ENCODE measurements at places on chromosomes 7 and 10.
A peak's percentile ranks its signal among the peaks of the same experiment; 100 is the strongest.

- peak; percentile 16 for DNase-seq
These were observed 12.6 kb downstream of the DHX32 start for GRCh38 chr10:125868372-125868975.

- DNase-seq = no peak
These were observed 108.9 kb downstream of the SAMD9 start for GRCh38 chr7:93008833-93009232.

- DNase-seq = peak; percentile 44
These were observed 118.9 kb downstream of the APBB1IP start for GRCh38 chr10:26556748-26557640.

- DNase-seq = no peak
These were observed 266.6 kb downstream of the ELFN1 start for GRCh38 chr7:1936531-1937251.

- no peak for DNase-seq
These were observed 32.8 kb upstream of the FAM20C start for GRCh38 chr7:159370-160270.

GRCh38 chr10:110160522-110160921 lies 46.9 kb upstream of the MXI1 start:
- DNase-seq = no peak

DNA sequence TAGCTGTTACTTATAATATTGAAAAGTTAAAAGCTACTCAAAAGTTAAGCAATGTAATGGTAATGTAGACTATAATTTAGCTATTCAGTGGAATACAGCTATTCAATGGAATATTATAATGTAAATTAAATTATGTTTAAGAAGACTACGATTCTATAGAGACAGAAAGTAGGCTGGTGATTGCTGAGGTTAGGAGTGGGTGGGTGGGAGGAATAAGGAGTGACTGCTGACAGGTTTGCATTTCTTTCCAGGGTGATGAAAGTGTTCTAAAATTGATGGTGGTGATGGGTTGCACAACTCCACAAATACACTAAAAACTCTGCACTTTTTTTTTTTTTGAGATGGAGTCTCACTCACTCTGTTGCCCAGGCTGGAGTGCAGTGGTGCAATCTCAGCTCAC lies 21.4 kb downstream of the DENND2A start:
- no peak for DNase-seq

DNA sequence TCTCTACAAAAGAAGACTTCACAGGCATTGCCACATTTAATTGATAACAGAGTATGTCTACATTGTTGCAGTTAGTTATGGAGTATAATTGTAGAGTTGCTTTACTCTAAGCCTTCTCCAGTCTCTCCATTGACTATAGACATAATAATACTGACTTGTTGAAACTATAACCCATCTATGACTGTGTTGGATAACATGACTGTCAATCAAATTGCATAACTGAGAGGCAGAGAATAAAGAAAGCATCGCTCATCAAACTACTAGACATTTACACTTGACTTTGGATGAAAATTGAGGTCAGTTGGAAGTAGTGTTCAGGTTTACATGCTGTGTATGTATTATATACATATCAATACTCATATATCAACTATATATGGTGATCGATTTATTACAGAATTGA lies 3.4 kb upstream of the ATXN7L1 start:
- no peak for DNase-seq

DNA sequence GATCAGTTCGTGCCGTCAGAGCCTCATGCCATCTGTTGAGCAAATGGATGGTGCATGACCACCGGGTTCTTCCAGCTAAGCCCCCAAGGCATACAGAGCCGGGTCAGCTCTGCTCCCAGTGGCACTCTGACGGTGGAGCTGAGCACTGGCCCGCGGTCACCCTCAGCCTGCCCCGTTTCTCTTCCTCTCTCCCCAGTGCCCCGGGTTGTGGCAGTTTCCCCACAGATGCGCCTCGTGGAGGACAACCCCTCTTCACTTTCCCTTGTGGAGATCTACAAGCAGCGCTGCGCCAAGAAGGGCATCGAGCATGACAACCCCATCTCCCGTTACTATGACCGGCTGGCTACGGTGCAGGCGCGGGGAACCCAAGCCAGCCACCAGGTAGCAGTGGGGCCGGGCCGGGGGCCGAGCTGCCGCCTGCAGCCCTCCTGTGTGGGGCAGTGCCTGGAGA lies 129.9 kb downstream of the TRRAP start:
- DNase-seq = no peak

DNA sequence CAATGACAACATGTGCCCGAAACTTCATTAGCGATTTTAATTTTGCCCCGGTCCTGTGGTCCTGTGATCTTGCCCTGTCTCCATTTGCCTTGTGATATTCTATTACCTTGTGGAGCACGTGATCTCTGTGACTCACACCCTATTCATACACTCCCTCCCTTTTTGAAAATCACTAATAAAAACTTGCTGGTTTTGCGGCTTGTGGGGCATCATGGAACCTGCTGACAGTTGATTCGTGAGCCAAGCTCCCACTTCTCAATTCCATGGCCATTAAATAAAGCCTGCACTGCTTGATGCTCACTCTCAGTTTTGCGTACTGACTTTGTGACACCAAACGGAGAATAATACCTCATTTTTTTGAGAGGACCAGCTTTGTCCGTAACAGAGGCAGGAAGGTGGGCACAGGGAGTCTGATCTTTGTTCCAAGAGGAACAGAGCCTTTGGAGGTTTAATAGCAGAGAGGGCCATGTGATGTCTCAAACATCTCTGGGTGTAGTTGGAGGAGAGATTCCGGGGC lies 3.8 kb upstream of the ADAMTS14 start:
- DNase-seq = no peak

DNA sequence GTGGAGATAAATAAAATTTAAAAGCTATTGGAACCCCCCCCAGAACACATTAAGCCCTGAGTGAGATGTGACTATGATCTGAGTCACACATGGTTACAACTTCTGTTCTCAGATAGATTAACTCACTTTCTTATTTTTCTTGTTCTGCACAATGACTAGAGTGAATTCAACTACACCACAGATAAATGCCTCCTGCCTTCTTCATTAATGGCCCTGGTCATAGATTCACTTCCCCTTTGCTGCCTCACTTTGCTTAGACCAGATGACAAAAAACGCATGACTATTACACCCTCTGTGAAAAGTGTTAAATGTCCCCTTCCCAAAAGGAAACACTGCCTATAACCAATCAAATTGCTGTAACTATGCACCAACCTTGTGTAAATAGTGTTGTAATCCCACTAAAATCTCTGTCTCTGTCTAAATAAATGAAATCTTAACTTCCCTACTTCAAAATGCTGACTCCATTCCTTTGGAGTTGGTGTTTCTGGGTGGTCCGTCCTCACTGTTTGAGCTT lies 49.4 kb downstream of the AKR1D1 start:
- DNase-seq = no peak

DNA sequence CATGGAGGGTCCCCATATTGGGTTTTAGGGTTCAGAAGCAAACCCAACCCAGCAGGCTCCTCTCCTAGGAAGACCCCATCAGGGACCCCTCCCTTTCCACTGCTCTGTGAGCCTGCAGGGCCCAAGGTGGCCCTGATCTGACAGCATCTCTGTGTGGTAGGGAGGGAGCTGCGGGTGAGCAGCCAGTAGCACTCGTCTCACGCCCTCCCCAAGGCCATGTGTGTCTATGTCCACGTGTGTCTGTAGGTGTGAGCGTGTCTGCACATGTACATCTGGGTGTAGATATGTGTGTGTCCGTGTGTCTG lies 103.5 kb upstream of the FAM20C start:
- DNase-seq = no peak

DNA sequence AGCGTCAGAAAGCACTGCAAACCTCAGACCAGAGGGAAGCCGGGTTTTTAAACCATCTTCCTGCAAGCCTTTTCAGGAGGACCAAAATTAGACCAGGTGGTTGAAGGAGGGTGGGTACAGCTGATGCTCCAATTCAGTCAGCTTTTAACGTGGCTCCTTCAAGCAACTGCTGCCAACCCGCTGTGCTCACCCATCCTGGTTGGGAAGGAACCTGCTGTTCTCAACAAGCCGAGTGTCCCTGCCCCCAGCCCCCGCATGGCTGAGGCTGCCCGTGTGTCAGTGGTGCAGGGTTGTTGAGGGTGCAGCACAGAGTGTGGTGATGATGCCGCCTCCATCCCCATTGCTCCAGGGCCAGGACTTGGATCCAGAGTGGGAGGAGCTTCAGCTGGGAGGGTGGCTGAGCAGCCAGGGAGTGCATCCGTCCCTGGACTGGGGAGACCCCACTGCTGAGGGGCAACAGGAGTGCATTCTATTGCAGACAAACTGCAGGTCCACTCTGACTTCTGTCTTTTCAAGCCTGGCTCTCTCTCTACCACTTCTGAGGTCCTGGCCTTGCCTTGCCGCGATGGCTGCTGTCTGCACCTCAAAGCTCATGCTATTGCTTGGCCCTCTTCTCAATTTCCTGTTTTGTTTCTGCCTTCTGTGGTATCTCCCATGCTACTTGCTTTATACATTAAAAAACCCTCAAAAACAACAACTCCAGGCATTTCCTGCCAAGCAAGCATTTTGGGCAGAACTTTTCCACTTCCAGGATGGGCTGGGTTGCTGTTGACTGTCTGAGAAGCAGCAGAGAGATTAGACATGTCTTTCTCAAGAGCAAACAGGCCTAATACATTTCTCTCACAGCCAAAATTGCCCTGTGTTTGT lies 134.7 kb downstream of the DNAJB6 start:
- no peak for DNase-seq

GRCh38 chr7:19333706-19334105 lies 188.5 kb upstream of the FERD3L start:
- DNase-seq = no peak

GRCh38 chr10:80542053-80542452 lies 4.4 kb downstream of the SH2D4B start:
- no peak for DNase-seq

DNA sequence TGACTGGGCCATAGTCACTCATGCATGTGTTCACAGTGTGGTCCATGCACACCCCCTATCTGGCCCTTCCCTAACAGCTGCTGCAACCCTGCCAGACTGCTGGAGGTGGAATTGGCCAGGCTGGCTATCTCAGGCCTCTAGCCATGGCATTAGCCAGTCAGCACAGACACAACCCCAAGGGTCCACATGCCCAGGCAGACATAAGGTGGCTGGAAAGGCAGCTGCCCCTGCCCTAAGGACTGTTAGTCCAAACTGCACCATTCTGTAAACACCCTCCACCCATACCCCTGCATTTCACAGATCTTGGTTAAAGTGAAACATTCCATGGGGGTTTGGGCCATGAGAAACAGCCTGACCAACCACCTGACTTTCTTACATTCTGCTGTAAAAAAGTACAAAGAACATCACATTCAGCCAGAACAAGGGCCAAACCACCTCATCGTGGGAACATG lies 137.4 kb upstream of the KCNMA1 start:
- DNase-seq = no peak

- no peak for DNase-seq
These were observed 809.7 kb downstream of the IPMK start for GRCh38 chr10:57457972-57458512.

DNA sequence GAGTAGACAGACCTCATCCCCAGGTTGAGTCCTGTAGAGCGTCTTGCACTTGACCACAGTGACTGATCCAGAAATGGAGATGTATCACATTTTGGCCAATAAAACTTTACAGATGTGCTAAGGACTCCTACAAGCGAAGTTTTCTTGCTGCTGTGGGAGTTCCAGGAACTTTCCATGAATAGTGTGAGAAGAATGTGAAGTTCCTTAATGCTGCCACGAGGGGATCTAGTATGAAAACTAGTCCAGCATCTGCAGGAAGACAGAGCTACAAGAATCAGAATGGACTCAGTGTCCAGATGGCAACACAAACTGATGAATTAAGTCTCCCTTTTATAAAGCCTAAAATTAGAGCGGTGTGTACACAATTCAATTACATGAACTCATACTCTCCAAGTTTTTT lies 14.8 kb upstream of the LSM8 start:
- DNase-seq = no peak

DNA sequence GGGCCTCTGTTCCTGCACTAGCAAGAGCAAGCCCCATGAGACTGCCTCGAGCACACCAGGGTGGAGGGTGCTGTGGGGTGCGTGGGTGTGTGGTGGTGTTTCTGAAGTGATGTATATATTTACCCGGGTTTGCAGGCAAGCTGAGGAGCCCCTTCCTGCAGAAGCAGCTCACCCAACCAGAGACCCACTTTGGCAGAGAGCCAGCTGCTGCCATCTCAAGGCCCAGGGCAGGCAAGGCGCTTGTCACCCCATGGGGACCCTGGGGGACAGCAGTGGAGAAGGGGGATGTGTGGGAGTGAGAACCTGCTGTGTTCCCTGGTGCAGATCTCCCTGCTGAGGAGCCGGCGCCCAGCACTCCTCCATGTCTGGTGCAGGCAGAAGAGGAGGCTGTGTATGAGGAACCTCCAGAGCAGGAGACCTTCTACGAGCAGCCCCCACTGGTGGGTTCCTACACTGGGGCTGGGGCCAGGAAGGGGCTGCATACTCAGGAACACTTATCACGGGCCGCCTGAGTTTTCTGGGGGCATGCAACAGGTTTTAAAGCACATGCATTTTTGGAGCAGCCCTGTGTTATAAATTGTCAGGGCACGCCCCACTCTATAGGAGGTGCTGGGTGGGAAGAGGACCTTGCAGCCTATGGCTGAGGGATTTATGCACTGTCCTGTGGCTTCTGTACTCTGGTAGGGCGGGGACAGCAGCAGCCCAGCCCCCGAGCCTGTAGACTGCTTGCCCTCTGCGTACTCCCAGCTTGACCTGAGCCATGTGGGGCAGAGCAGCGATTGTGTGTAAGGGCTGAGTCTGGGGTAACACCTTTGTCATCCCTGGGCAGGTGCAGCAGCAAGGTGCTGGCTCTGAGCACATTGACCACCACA lies 5.9 kb downstream of the PGAM2 start:
- DNase-seq = no peak

DNA sequence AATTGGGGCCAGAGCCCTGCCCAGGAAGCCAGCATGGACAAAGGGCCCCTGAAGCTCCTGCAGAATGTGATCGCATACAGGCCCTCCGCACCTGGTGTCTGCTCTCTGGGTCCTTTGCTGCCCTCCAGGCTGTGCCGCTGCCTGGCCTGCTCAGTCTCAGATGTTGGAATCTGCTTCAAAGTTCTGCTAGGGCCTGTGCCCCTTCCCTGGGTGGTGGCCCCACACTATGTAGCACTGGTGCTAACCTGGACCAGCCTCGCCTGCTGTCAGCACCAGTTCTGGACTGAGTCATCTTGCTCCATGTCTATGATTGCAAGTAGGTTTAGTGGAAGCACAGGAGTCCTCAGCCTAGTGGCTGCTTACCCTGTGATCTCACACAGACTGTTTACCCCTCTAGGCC lies 6.3 kb downstream of the MAT1A start:
- no peak for DNase-seq

GRCh38 chr7:38704041-38704547 lies 72.9 kb upstream of the AMPH start:
- DNase-seq = no peak

DNA sequence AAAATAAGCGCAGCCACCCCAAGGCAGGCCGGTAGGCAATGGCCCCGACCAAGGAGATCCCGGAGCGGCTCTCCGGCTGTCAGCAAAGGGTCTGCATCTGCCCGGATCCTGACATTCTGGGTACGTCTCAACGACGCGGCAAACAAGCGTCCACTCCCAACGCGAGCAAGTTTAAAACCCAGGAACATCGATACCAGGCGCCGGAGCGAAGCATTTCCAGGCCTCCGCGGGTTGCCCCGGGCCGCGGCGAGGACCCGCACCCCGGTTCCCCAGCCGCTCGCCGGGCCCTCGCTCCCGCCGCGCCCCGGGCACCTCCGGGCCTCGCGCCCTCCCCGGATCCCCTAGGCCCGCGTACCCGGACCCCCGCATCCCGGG lies 453 bp downstream of the URGCP start:
- DNase-seq = peak; percentile 24
